ENCODE measurements at places on chromosomes 13 and 19.

GRCh38 chr13:112764864-112765561 is 75.2 kb downstream of the ATP11A start:
- DNase-seq = no peak

- no peak for DNase-seq
Measured at GRCh38 chr13:73303851-73304250, 245.0 kb downstream of the KLF5 start.

- no peak for DNase-seq
Measured at GRCh38 chr13:49586717-49587116, 1.4 kb upstream of the RCBTB1 start.

DNA sequence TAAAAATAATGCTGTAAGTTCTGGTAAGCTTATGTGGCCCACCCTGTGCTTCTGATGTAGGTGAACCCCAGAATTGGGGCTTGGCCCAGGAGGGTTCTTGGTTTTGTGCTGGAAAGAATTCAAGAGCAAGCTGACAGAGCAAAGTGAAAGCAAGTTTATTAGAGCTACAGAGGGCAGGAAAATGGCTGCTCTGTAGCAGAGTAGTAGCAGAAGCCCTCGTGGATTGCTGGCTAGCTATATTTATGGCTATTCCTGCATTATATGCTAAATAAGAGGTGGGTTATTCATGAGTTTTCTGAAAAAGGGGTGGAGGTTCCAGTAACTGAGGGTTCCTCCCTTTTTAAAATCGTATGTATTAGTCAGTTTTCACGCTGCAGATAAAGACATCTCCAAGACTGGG is 20.6 kb upstream of the ZNF599 start:
- no peak for DNase-seq

DNA sequence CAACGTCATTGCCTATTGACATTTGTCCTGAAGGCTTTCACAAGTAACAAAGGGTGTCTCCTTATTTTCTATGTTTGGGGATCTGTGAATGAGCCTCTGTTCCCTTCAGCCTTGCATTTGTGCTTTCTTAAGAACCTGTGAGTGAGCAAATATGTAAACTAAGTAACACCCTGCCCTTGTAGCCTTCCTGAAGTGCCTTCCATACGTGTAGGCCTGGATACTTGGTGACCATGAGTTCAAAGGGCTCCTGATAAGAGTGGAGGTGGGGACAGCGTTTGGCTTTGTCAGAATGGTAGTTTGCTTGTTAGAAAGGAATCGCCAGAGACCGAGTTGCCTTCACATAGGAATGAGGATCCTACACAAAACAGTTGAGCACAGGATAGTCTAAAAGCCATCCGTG is 14.5 kb upstream of the CCDC97 start:
- DNase-seq = no peak

GRCh38 chr13:26219726-26220125 is 2.4 kb downstream of the RNF6 start:
- DNase-seq = no peak

- DNase-seq = no peak
Measured at GRCh38 chr13:41833831-41834230, 127.1 kb downstream of the VWA8 start.

- DNase-seq = no peak
Measured at GRCh38 chr19:1312767-1313694, 27.4 kb downstream of the EFNA2 start.

DNA sequence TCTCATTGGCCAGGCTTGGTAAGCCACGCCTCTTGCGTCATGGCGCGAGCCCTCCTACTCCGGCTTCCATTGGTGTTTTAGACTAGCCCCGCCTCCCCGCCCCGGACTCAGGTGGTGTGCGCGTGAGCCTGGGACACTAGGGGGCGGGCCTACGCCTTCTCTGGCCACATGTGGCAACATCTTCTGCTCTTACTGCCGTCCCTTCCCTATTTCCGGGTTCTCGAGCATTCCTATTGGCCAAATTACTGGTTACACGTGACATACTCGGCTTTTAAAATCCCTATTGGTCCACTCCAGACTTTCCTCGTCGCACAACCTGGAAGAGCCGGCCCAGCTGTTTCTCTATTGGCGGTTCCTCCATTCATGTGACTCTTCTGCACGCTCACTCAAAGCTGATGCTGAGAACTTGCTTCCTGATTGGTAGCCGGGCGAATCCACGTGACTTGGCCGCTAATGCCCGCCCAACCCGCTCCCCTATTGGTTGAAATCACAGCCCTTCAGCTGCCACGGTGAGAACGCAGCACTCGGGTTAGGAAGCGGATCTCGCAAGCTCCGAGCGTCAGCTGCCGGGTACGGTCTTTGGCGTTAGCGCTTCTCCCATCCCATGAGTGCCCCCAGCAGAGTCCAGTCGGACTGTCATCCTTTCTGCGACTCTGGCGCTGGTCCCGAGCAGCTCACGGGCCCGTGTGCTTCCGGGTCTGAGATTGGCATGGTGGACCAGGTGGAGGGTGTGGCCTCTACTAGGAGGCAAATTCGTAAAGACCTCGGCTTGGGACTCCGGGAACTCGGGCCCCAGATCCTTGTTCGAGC is at the start of gene BLOC1S3:
Gene BLOC1S3, plus strand, starts transcription at position 523 of the 810 bp plus-strand sequence. CDS start 513 bp downstream, outside the sequence.
- peak; percentile 97 for DNase-seq

- no peak for DNase-seq
Measured at GRCh38 chr13:114244637-114245036, 9.9 kb downstream of the CDC16 start.

GRCh38 chr13:33078263-33078662 is 62.0 kb downstream of the KL start:
- no peak for DNase-seq

DNA sequence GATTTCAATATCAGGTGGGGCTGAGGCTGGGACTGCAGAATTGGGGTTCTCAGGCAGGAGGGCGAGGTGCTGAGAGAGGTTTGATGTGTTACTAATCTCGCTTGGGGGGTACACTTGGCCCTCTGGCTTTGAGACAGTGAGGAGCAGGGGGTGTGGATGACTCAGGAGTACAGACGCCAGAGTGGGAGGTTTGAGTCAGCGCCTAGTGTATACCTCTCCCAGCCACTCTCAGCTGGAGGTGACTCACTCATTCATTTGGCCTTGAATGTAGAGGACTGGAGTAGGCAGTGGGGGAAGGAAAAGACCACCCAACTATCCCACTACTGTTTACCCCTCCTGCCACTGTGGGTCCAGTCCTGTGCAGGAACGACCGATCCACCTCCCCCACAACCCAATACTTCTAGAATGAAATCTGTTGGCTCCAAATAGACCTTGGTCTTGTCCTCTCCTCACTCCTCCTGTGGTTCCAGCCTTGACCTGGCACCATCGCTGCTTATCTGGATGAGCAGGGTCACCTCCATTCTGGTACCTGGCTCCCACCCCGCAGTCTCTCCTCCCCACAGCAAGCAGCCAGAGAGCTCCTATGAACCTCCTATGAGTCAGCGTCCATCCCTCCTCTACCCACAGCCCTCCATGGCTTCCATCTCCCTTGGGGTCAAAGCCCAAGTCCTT is 20.1 kb upstream of the ZNRF4 start:
- no peak for DNase-seq

GRCh38 chr19:48617146-48617937 is 1.6 kb downstream of the RPL18 start:
- DNase-seq = no peak

GRCh38 chr13:113489549-113490495 is 689 bp downstream of the DCUN1D2 start:
- DNase-seq = peak; percentile 55

- DNase-seq = peak; percentile 74
Measured at GRCh38 chr19:6273701-6274601, 5.8 kb downstream of the MLLT1 start.

- DNase-seq = no peak
Measured at GRCh38 chr19:50477751-50478515, 1.3 kb upstream of the GARIN5A start.

GRCh38 chr13:74114641-74115040 is 19.6 kb downstream of the KLF12 start:
- no peak for DNase-seq

GRCh38 chr19:39125199-39125553 is 410 bp upstream of the PAK4 start:
- DNase-seq = no peak

- no peak for DNase-seq
Measured at GRCh38 chr13:53126841-53127245, 98.2 kb downstream of the OLFM4 start.

DNA sequence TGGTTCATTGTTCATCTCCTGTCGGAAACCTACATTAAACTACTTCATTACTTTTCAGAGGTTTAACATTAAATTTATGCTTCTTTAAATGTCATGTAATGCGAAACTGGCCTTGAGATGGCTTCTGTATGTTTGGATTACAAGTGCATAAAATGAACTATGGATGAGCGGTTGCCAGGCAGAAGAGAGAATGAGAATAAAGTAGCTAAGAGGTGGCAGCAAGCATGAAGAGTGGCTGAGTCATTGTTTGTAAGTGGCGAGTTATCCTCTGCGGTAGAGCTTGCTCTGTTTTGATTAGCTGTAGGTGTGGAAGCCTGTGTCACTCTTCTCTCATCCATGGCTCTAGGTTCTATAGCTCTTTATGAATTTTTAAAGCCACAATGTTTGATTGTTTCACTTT is 1139.6 kb upstream of the PCDH9 start:
- DNase-seq = no peak

GRCh38 chr19:7385062-7385461 is 36.3 kb downstream of the ARHGEF18 start:
- no peak for DNase-seq

DNA sequence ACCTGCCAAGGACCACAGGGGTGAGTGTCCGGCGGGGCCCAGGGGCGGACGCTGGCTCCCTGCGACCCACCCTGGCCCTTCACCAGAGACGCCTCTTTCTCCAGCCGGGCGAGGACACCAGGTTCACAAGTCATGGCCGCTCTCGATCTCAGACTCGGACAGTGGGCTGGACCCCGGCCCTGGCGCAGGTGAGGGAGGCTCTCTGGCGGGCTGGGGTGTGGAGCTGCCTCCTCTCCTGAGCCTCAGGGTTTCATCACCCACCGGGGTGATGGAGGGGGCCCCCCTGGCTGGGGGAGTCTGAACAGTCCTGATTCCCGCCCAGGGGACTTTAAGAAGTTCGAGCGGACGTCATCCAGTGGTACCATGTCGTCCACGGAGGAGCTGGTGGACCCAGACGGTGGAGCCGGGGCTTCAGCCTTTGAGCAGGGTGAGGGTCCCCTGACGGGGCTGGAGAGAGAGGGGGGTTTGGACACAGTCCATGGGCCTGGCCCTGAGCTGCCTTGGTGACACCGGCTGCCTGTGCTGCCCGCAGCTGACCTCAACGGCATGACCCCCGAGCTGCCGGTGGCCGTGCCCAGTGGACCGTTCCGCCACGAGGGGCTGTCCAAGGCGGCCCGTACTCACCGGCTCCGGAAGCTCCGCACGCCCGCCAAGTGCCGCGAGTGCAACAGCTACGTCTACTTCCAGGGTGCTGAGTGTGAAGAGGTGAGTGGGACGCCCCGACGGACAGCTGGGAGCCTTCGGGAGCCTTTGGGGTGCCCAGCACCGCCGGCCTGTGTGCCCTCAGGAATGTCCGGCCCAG is 13.6 kb downstream of the ARHGAP45 start:
- no peak for DNase-seq

DNA sequence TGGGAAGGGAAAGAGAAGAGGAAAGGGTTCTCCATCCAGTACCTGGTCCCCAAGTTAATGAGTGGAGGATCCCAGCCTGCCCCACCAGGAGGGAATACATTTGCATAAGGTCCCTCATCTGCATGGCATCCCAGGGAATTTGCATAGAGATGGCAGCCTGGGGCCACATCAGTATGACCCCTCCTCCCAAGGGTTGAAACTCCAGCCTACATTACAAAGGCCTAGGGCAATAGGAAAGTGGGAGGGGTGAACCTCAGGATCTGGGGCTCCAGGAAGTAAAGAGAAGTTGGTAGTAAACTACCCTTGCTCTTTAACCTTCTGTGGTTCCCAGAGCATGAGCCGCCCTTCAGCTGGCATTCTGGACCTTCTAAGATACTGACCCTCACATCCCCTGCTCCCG is 6.8 kb upstream of the NECTIN2 start:
- DNase-seq = no peak

DNA sequence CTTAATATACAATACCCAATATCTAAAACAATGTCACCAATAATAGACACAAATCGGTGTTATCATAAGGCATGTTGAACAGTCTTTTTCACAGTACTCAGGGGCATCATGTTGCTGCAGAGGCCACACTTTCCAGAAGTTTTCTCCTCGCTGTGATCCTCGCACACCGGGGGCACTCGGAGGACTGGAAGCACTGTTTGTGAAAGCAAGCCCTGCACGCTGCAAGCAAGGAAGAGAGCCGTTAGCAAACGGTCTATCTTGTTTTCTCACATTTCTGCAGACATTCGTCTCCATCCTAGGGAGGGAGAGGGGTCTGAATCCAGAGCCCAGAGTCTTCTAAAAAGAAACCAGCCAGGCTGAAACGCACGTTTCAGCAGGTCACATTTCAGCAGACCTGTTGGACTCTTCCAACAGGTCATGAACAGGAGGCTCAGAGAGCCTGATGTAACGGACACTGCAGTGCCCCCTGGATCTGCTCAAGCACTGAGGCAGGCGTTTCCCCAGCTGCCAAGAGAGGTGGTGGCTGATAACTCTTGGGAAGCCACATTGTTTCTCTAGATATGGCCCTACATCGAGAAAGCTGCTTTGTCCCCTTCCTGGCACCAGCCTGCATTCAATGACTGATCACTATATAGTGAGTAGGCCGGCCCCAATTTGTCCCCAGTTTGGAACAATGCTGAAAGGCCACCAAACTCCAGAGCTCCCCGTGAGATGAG is 43.6 kb downstream of the RUBCNL start:
- DNase-seq = no peak

- no peak for DNase-seq
Measured at GRCh38 chr19:35023428-35023827, 6.8 kb upstream of the SCN1B start.

DNA sequence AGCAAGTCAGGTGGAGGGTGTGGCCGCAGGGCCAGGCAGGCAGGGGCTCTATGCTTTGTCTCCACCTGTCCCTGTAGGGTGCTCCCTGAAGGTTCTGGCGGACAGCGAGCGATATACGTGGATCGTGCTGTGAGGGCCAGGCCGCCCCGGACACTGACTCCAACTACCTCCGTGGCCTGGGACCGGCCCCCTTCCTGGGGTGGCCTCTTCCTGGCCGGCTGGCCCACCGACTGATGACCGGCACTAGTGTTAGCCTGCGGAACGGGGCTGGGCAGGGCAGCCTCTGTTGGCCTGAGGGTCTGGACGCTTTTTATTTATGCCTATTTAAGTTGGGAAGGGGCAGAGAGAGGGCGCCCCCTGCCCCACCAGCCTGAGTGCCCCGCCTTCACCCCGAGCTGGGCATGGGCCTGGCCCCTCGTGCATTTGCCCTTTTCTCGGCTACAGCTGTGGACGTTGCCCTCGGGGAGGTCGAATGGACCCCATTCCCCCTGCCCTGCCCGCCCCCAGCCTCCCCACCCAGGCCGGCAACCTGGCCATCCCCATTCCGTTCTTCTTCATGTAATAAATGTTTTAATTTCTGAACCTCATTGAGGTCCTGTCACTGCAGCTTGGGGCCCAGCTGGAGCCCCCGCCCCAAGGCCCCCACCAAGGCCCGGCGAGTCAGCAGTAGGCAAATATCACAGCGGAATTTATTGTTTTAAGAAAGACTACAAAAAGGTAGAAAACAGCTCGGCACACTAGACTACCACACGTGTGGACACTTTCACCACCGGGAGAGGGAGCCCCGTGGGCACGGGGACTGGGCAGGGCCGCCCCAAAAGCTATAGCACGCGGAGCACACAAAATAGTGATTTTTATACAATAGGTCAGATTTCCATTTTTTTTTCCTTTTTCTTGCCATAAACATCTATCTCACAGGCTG is 8.8 kb downstream of the DCAF15 start:
- DNase-seq = peak; percentile 36
